Epithelial cell of proximal tubule (primary cell): ENCODE measurements at places on chromosomes 4 and X. TPM values are rescaled to one million over a fixed set of nuclear protein-coding genes. Genes with fewer than 3 reads are reported as not detected.

The OTUD6A gene
- not detected in 2 replicates for total RNA-seq

The STATH gene
- total RNA-seq = not detected in 2 replicates

The RAI2 gene
- total RNA-seq = 0.17 TPM in 1 of 2 replicates, not detected in the other

The TRIM75 gene
- total RNA-seq = not detected in 2 replicates

GRCh38 chrX:136196691-136197155 lies 49.4 kb downstream of the FHL1 start:
- DNase-seq = no peak

- DNase-seq = no peak
Observed at GRCh38 chrX:132862562-132862961, 95.9 kb downstream of the HS6ST2 start.
